ENCODE measurements at places on chromosomes 7 and 10. TPM values are rescaled to one million over a fixed set of nuclear protein-coding genes. Genes with fewer than 3 reads are reported as not detected.

- DNase-seq: no peak
These were observed 98.3 kb upstream of the AGK start for GRCh38 chr7:141452911-141453310.

DNA sequence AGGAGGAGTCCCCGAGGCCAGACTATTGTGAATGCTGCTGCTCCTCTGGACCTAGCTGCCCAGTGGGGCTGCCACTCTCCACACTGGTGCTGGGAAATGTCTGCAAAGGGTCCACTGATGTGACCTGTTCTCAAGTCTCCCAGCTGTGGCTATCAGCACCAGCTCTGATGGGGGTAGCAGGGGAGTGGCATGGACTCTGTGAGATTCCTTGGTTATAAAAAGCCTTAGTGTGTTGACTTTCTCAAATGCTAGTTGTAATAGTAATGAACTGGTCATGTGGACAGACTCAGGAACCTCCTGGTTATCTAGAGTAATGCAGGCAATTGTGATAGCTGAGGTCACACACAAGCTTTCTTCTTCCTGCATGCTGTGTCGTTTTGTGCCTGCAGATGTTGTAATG lies 34.1 kb upstream of the ARMC3 start:
- DNase-seq: no peak

GRCh38 chr10:130137090-130137448 lies 878 bp downstream of the GLRX3 start:
- no peak for DNase-seq

DNA sequence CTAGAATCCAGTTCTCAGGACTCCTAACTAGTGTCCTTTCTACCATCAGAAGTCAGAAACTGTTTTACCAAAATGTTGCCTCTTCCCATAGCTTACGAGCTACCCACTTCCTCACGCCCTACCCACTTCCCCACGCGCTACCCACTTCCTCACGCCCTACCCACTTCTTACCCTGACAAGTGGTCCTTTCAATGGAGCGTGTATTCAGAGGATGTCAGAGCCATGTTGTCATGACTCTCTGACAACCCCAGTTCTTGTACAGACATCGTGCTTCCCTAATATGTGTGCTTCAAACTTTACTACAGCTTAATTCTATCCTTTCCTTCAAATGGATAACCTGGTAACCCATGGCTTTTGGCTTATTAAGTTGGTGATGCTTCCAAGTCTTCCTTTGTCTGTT lies 84.8 kb upstream of the PHF14 start:
- DNase-seq: no peak

DNA sequence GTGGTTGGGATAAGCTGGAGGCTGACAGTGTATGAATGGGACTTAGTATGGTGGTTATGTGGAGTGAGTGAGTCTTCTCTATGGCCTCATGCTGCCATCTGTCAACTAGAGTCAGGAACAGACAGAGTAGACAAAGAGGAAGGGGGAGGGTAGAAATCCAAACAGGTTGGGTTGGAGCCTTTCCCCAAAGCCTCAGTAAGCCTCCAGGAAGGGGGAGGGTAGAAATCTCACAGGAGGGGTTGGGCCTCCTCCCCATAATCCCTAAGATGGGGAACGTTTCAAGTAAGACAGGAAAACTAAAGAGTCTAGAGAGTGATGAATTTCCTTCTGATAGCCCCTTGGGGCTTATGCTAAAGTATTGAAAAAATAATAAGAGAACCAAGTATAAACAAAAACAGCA lies 2.0 kb upstream of the AKR1B15 start:
- no peak for DNase-seq

GRCh38 chr10:29524294-29524693 lies 110.5 kb downstream of the SVIL start:
- no peak for DNase-seq

DNA sequence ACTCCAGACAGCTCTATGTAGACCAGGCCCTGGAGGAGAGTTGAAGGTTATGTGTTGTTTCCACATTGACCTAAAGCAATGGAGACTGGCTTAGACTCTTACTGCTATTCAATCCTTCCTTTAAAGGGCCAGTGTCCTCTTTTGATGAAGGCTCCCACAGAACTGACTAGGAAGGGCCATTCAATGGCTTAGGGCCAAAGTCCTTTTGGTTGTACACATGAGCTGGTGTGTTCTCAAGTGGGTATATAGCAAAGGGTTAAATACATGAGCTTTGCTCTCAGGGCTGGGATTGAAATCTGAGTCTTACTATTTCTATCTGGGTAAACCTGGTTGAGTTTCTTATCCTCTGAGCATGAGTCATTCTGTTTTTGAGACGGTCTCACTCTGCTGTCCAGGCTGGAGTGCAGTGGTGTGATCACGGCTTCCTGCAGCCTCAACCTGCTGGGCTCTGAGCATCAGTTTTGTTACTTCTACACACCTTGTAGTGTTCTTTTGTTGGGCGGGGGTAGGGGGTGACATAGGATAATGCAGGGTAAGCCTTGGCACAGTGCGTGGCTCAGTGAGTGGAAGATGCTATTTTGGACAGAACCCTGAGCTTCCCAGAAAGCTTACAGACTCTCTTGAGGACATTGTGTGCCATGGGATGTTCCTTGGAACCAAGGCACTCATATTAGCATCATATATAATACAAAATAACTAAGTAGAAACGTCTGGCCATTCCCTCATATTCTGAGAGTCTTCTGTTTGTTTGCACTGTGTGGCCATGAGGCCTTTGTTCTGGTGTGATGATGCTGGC lies 90.1 kb downstream of the ABCC2 start:
- no peak for DNase-seq

- no peak for DNase-seq
These were observed 21.9 kb upstream of the FOXP2 start for GRCh38 chr7:114392686-114393085.

The CUBN gene
- total RNA-seq: 0.04 TPM

The GFRA1 gene
- total RNA-seq: 2.0 TPM

Measured in H1 (cell line).